CD4-positive, alpha-beta T cell treated with Interleukin-15 for 4 hours (primary cell): ENCODE measurements at places on chromosomes 4 and X.

DNA sequence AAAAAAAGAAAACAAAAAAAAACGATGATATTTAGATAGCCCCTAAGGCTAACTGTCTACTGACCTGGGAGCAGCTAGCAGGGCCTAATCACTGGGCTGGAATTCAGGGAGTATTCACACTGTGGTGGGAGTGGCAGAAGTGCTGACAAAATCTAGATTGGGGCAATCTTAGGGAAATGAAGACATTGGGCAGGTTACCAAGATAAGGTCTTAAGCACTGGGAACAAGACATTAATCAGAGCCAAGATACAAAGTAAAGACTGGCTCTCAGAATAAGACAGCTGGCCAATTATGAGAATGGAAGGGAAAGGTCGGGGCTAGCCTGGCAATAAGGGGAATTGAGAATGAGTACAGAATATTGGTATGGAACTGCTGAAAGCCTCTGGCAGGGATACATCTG, 100.2 kb upstream of the GRIA3 start:
- DNase-seq: no peak

GRCh38 chr4:1836650-1837049, 19.3 kb downstream of the LETM1 start:
- DNase-seq: no peak

DNA sequence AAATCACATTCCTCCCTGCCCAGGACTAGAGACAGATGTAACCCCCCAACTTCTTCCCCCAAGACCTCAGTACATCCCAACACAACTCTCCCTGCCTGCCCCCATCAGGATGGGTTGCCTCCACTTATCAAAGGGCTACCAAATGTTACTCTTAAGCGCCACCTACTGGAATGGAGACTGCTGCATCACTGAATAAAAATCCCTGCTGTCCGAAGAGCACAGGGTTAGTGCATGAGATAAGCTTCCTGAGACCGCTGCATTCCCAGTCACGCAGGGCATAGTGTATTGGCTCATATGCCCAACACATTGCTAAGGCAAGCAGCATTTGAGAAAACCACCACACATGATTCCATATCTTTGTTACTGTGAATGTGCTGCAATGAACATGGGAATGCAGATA, 544.5 kb downstream of the PPP4R3C start:
- DNase-seq: no peak

DNA sequence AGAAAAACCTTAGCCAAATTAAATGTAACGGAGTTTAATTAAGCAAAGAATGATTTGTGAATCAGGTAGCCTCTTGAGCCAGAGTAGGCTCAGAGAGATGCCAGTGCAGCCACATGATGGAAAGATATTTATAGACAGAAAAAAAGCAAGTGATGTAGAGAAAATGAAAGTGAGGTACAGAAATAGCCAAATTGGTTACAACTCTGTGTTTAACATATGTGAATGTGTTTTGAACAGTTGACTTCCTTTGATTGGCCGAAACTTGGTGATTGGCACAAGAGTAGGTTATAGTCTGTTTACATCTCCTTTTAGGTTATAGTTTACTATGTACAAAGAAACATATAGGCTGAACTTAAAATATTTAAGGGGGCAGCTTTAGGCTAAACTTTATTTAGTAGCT, 459.9 kb upstream of the BOD1L1 start:
- DNase-seq: no peak

- peak; percentile 12 for DNase-seq
Observed at GRCh38 chrX:38768079-38768478, 33.2 kb upstream of the MID1IP1 start.

DNA sequence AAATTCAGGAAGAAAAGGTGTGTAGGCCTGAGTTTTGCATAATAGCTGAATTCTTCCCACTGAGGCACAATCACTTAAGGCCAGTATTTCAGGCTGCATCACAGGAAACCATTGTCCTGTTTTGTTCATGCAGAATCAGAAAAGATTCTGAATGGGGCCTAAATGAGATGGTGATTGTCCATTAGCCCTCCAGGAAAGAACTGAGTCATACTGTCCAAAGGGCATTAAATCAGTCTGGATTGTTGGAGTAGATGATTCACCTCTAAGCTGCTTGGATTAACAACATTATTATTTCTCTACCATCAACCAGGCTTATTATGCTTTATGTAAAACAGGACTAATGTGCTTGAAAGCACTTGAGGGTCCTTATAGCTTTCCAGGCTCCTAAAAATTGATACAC, 36.2 kb downstream of the CT47B1 start:
- no peak for DNase-seq

DNA sequence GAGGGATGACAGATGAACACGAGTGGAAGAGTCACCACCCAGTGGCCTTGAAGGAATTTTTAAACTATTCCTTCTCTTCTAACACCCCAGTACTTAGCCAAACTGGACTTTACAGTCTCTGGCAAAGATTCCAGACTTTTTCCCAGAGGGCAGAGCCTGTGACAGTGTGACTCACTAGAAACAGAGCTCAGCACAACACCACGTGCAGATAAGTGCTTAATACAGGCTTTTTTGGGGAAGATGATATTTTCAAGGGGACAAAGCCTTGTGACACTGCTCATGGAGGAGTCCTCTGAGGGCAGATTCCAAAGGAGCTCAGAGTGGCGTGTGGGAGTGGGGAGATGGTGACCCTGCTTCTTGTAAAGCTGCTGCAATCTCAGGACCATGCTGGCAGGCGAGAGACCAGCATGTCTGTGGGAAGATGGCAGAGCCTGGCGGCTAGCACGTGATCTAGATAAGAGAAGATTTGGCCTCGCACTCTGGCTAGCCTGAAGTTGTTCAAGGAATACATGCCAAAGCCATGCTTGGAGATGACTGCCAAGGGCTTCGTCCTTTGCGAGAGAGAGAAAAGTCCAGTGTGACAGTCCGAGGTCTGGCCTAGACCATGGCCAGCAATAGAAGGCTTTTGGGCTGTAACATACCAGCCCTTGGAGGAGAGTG, 2.4 kb downstream of the RAB33A start:
- no peak for DNase-seq
